Hepatocyte (in vitro differentiated cells): ENCODE measurements at places on chromosomes 3 and 15. TPM values are rescaled to one million over a fixed set of nuclear protein-coding genes. Genes with fewer than 3 reads are reported as not detected.
A peak's percentile ranks its signal among the peaks of the same experiment; 100 is the strongest.

- DNase-seq, result peak; percentile 54
Measured at GRCh38 chr3:24505691-24506550, 11.3 kb upstream of the THRB start.

GRCh38 chr3:5634411-5634810, 446.9 kb downstream of the EDEM1 start:
- no peak for DNase-seq

DNA sequence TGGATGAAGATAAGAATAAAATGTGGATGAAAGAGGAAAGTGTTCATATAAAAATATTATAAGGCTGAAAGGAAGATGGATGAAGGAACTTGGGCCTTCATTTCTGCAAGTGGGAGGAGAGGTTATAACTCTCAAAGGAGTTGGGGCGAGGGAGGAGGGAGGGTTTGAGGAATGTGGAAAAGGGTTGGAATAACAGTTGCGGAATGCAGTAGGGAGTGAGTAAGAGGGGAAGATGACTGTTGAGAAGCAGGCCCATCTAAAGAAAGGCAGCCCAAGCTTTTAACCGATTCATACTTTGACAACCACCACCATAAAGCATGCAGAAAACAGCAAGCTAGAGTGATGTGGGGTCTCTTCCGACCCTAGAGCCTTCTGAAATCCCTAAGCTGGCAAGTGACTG, 8.3 kb upstream of the TM4SF4 start:
- DNase-seq, result no peak

DNA sequence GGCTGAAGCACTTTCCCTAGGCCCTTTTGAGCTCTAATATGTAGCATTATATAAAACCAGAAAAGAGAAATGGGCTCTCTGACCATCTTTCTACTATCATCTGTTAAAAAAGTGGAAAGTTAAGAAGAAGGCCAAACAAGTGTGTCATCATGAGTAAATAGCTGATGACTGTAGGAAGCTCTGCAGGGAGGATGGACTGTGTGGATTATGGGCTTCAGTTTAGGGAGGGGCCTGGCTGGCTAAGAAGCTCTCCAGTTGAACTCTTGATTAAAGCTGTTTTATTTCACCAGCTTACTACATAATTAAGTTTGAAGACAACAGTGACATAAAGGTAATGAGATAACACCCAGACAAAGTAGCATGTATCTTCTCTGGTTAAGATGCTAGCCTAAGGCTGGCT, 30.6 kb downstream of the INTS14 start:
- peak; percentile 31 for DNase-seq

DNA sequence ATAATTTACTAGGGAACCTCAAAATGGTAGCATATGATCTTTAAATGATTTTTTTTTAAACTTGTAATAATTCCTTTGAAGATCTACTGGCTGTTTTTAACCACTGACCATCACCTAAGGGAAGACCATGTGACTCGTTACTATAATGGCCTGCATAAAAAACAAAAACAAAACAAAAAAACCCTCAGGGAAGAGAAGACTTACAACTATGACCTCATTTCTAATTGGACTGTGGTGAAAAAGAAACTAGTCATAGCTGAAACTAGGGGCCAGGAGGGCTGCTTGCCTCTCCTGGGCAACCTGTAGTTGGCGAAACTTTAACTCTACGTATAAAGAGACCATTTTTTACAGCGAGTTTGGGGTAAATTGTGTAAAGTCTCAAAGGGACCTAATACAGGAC, 23.0 kb downstream of the PAQR9 start:
- no peak for DNase-seq

GRCh38 chr3:346186-346585, 149.6 kb downstream of the CHL1 start:
- no peak for DNase-seq

GRCh38 chr15:56160966-56161365, 82.7 kb downstream of the RFX7 start:
- no peak for DNase-seq

Gene TMEM212
- total RNA-seq, result not detected in 2 replicates

Gene ATRIP
- total RNA-seq, result 4.5 and 4.9 TPM in 2 replicates

Gene CEMIP
- total RNA-seq, result 2.1 and 2.3 TPM in 2 replicates

Gene TMEM44
- 6.5 and 6.6 TPM in 2 replicates for total RNA-seq

Gene CA12
- 9.5 and 13.8 TPM in 2 replicates for total RNA-seq

Gene FAH
- 58.0 and 235 TPM in 2 replicates for total RNA-seq

Gene TUSC7
- total RNA-seq, result not detected in 2 replicates

Gene SHC4
- 1.00 and 1.2 TPM in 2 replicates for total RNA-seq

Gene LSAMP
- total RNA-seq, result 14.0 and 15.1 TPM in 2 replicates

Gene SLC28A2
- total RNA-seq, result 1.5 and 1.8 TPM in 2 replicates
